ENCODE measurements at places on chromosomes 1 and 21.

- DNase-seq, result no peak
Observed at GRCh38 chr1:32701951-32702598, 495 bp downstream of the SYNC start.

DNA sequence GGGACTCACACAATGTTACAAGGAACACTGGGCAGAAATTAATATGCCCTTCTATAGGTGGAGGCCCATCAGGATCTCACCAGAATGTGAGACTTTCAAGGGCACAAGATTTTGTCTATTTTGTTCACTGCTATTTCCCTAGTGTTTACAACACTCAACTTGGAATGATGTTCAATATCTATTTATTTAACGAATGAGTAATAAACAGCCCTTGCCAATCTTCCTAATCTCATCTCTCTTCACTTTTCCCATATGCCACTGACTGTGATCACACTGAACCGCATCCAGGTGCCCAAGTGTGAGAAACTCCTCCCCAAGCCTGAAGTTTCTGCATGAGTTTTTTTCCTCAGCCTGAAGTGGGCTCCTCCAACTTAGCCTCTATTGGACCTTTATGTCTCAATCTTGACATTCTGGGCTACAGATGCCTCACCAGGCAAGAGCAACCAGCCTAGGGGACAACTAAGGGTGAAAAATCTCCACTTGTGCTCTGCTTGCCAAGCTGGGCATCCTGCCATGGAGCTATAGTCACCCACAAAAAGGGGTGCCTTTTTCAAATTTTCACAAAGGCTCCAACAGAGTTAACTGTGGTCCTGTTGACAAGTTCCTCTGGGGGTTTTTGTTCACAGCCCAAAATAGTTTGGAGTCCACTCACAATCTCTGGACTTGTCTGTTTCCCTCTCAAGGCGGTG, 105.6 kb downstream of the PLPP3 start:
- DNase-seq, result no peak

- DNase-seq, result no peak
Observed at GRCh38 chr1:153655333-153655732, 3.2 kb upstream of the SNAPIN start.

DNA sequence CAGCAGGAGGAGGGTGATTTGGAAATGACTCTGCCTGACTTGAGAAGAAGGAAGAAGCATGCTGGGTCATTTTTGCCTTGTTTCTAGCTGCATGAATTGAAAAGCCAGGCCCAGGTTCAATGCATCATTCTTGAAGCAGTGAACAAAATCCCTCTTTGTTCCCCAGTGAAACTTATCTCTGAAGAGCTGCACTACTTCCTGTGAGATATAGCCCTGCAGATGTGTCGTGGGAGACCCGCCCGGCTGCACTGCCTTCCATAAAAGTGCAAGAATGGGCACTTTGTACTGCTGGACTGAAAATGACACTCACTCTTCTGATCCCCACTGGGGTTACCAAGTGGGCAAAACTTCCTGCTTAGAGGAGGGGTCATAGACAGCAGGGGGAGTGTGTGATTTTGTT, 249.2 kb upstream of the NFIA start:
- DNase-seq, result no peak

GRCh38 chr1:29675481-29676263, 439.4 kb downstream of the PTPRU start:
- no peak for DNase-seq

GRCh38 chr1:232686346-232686745, 56.4 kb upstream of the SIPA1L2 start:
- DNase-seq, result no peak
